CD4-positive, alpha-beta T cell treated with Interleukin-15 for 1 hour (primary cell): ENCODE measurements at places on chromosomes 3 and 15.
A peak's percentile ranks its signal among the peaks of the same experiment; 100 is the strongest.

- DNase-seq, result no peak
These were observed 264.6 kb upstream of the WNT5A start for GRCh38 chr3:55751730-55752129.

- DNase-seq, result no peak
These were observed 55.0 kb downstream of the PRICKLE2 start for GRCh38 chr3:64170270-64170669.

GRCh38 chr3:147630921-147631415, 221.8 kb downstream of the ZIC1 start:
- DNase-seq, result no peak

DNA sequence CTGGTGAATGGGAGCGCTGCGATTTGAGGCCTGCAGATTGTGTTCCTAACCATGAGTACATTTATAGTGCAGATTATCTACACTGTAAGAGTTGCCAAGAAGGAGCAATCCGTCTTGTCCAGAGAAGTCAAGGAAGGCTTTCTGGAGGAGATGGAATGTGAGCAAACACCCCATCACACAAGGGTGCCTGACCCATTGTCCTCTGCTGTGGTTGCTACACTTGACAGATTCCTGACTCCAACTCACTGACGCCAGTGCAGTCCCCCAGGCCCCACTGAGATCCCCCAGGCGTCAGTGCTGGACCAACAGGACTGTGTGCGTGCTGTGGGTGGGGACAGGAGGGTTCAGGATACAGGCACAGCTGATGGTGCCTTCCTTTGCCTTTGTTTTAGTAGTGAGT, 135.9 kb upstream of the TPM1 start:
- no peak for DNase-seq

DNA sequence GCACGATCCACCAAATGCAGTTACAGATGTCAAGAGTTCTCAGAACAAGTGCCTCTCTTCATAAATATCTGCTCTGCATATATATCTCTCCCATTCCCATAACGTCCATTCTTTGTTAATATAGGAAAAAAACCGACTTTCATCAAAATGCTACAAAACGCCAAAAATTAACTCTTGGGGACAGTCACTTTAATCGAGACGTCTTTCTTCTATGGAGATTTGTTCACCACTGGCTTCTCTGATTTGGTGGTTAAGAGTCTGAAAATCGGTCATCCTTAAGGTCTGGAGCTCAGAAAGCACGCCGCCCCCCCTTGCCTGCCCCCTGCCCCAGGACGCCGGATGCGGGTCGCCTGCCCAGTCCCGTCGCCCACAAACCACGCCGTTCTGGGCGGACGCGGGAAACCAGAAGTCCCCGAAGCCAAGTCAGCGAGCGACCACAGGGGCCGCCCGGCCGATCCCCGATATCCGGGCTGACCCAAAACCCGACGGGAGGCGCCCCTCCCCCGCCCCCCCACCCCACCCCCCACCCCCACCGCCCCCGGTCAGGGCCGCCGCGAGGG, 252.7 kb downstream of the TJP1 start:
- DNase-seq, result no peak

- no peak for DNase-seq
These were observed 136.4 kb downstream of the MAGI1 start for GRCh38 chr3:65902304-65902793.

GRCh38 chr15:92938387-92938786, 38.3 kb downstream of the CHD2 start:
- DNase-seq, result no peak

DNA sequence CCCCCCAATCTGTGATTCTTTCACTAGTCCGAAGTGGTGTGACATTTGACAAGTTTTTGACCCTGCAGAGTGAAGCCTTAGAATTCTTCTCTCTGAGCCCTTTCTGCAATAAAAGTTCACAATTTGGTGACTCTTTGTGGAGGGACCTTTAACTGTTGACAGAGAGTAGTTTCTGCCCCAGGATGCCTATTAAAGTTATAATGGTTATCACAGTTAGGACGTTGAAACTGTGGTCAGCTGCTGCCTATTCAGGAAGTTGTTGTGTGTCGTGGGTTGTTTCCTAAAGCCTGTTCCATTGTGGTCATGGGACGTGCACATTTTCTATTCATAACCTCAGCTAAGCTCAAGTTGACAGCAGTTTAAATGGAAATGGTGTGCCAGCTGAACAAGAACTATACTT, 274.5 kb downstream of the NEK10 start:
- no peak for DNase-seq

DNA sequence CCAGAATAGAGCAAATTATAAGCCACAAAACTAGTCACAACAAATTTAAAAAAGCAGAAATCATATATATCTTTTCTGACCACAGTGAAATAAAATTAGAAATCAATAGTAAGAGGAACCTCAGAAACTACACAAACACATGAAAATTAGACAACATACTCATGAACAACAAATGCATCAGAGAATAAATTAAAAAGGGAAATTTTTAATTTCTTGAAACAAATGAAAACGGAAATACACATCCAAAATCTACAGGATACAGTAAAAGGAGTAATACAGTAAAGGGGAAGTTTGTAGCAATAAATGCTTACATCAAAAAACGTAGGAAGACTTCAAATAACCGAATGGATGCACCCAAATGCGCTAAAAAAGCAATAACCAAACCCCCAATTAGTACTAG, 19.2 kb downstream of the NME9 start:
- DNase-seq, result no peak

DNA sequence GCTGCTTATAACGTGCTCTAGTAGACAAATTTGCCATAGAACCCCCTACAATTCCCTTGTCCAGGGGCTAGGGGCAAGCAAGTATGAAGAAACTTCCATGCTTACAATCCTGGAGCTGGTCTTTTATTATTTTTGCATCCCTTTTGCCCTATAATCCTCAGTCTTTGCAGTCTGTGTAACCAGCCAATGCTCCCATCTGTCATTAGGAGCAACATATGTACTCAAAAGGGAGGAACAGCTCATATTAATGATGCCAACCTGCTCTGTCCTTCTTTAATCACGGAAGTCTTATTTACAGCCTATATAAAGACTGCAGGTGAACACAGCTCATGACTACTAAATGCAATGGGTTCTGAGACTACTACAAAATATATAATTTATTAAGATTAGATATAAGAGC, 263.3 kb downstream of the ZIC1 start:
- no peak for DNase-seq

- DNase-seq, result no peak
These were observed 729.1 kb downstream of the NTRK3 start for GRCh38 chr15:87527416-87527815.

DNA sequence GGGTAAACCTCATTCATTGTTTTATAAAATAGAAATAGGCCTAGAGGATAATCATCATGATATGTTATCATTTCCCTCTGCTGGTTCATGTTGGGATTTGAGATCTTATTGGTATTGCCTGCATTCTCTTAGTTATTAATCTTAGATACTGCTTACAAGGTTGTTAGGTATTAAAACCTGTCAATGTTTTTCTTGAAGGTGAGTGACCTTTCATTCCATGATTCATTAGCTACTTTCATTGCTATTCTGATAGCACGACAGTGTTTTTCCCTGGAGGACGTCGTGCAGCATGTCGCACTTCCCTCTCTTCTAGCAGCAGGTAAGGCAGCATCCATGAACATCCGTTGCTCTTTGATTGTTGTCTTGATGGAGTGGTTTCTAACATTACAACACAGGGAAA, 17.1 kb downstream of the P2RY12 start:
- no peak for DNase-seq

GRCh38 chr15:70806992-70807712, 43.8 kb upstream of the UACA start:
- peak; percentile 39 for DNase-seq

- no peak for DNase-seq
These were observed 609.2 kb upstream of the ZNF385D start for GRCh38 chr3:22360164-22360563.

DNA sequence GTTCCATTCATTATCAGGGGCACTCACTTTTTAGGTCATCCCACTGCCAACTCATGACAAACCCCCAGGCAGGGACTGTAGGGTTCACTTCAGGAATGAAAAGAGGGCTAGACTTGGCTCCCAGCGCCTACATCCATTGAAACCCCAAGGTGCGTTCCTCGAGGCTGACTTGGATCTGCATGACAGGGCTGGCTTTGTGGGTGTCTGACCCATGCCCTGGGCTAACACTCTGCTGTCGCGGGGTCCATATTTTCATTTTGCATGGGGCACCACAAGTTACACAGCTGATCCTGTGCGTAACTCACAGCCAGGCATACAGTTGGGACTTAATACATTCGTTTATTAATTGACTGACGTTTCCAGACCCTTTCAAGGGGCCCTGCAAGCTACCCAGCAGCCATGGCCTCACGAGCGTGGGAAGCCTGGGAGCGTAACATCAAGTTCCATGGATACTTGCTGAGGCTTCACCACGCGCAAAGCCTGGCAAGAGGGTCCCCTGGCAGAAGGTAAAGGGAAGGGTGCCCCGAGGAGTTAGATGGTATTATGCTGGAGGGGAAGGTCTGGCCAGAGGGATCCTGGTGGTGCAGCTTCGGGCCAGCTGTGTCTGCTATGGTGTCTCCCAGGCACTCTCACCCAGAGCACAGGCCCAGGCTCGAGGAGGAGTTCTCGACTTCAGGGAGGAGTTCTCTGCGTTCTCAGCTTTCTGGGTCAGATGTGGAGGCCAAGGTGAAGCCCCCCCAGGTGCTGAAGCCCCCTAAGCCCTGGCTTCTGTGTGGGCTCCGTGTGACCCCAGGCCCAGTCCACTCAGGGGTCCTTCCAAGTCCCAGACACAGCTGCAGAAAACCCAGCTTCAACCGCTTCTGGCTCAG, 85.4 kb downstream of the ADAMTS17 start:
- DNase-seq, result no peak

GRCh38 chr3:138051947-138052802, 42.2 kb downstream of the CLDN18 start:
- DNase-seq, result no peak

GRCh38 chr15:74978503-74978902, 16.9 kb upstream of the SCAMP5 start:
- DNase-seq, result no peak

DNA sequence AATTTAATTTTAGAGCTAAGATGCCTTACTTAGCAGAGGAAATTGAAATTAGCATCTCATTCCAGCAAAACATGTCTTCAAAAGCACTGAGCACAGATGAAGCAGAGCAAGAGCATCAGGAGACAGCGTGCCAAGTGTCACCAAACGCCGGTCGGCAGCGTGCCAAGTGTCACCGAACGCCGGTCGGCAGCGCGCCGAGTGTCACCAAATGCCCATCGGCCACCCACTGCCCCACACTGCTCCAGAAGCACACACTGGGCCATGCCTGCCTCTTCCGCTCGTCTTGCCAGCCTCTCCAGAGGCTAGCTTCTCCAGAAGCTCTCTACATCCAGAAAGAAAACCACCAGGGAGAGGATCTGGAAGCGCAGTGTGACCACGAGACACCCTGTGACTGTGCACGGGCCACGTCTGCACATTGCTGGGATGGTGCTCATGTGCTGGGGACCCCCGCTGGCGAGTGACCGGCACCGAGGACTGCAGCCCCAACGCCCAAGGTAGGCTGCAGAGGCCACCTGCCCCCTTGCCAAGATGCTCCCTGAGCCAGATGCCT, 37.8 kb downstream of the CYFIP1 start:
- no peak for DNase-seq

DNA sequence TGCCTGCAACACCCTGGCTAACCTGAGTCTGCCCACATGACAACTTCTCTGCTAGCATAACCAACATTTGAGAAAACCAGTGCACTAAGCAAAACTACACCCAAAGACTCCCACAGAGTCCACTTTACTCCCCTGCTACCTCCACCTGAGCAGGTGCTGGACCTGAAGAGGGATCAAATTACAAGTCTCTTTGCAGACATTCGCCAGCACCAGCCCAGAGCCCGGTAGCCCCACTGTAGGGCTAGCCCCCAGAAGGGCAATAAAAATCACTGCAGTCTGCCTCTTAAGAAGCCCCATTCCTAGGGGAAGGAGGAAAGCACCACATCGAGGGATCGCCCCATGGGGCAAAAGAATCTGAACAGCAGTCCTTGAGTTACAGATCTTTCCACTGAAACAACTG, 472.2 kb downstream of the GRM7 start:
- no peak for DNase-seq

GRCh38 chr3:39106851-39107387, 508 bp downstream of the GORASP1 start:
- DNase-seq, result no peak

- no peak for DNase-seq
These were observed 77.1 kb downstream of the PDZRN3 start for GRCh38 chr3:73547427-73548248.

- DNase-seq, result no peak
These were observed 11.7 kb downstream of the ATP6V1A start for GRCh38 chr3:113758389-113759024.

DNA sequence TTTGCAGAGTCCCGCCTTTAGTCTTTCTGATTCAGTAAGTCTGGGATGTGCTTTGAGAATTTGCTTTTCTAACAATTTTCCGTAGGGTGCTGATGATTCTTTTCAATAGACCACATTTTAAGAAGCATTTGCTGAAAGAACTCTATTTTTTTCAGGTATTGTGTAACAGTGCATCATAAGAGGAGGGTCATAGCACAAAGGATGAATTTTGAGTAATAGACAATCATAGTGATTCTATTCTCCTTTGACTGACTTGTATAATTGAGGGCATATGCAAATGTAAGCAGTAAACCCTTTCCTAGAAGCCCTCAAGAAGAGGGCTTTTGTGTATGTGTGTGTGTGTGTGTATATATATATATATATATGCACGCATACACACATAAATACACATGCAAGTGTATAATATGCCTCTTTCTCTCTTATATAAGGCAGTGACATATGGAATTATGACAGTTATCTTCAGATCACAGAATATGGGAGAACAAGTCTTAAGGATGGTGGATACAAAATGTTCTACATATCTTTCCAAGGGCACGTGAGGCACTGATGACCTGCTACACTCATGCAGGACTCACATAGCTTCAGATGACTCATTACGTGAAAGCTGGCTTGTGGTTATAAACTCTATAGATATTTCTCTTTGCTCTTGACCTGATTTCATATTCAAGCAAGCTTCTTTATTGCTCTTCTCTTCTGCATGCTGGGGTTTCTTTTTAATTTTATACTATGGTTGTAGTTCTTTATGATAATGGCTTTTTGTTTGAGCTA, 6.5 kb upstream of the PLSCR1 start:
- DNase-seq, result no peak

GRCh38 chr15:57761562-57761961, 55.0 kb downstream of the POLR2M start:
- DNase-seq, result no peak

DNA sequence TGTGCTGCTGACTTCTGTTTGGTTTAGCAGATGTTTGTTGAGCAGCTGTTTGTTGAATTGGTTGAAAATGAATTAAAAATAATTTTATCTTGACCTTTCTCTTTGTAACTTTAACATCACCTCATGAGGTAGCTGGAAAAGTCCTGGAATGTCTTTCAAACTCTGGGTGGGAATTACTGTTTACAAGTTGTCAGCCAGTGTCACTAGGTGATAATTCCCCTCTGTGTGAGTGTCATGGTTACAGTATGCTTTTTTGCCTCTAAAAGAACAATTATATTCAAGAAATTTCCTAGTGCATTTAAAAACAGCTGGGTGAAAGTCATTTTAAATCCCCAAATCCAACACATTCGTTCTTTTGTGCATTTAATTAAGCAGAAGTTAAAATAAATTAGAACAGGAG, 113.2 kb downstream of the PTPRG start:
- no peak for DNase-seq

- no peak for DNase-seq
These were observed 15.5 kb upstream of the SLITRK3 start for GRCh38 chr3:165211721-165212120.
